ENCODE measurements at places on chromosomes 3 and 15.

DNA sequence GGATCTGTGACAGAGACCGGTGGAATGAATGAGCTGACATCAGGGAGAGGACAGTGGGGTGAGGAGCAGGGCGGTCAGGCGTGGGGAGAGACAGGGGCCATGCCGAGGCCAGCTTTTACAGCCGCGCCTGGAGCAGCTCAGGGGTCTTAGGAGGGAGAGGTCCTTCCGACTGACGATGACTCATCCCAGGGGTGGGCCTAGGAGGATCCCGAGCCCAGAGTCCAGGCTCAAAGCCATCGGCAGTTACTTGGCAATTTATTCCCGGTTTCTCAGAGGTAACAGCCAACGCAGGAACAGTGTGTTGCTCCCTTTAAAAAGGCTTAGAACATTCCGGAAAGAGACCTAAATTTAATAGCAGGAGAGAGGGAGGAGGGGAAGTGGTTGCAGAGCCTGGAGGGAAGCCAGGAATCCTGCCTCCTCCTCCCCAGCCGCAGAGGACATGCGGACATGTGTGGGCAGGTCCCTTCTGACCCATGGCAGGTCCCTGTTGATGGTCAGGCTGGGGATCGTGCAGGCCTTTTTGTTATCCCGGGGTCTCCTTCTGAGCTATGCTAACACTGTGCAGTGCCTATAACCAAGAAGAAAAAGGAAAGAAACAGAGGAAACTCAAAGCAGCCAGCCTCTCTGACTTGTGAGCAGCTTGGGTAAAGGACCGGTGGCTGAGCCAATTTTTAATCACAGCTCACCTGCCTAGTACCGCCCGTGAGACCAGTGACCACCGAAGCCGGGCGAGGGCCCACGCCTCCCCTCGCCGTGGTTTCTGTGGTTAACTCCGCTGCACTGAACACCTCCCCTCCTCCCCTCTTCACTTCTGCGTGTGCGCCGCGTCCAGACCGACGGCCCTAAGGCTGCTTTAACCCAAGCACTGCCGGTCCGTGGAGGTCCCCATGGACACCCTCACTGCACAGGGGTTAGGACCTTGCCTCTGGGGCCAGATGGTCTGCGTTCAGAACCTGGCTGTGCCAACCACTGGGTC, 392.4 kb upstream of the PROK2 start:
- DNase-seq = no peak

GRCh38 chr15:66644869-66645268, 57.2 kb upstream of the SMAD6 start:
- no peak for DNase-seq

- no peak for DNase-seq
Measured at GRCh38 chr3:10248984-10249748, 907 bp downstream of the TATDN2 start.

DNA sequence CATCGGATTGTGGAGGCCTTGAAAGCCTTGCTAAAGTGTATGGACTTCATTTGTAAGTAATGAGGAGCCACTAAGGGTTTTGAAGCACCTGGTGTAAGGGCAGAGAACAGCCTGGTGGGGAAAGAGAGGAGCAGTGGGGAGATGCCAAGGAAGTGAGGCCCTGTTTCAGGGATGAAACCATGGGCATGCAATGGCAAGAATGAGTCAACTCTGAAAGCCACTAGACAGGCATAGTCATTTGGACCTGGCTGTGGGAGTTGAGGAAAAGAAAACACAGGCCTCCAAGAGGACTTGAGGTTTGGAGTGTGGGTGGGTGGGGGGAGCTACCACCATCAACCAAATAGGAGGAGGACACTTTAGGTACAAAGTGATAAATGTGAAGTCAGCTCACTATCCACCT, 7.6 kb downstream of the XCR1 start:
- no peak for DNase-seq

GRCh38 chr3:10015461-10015904, 10.8 kb upstream of the FANCD2 start:
- DNase-seq = peak; percentile 30

- no peak for DNase-seq
Measured at GRCh38 chr15:51814606-51815005, 14.8 kb upstream of the TMOD3 start.

- no peak for DNase-seq
Measured at GRCh38 chr3:122031123-122031468, 9.0 kb upstream of the ILDR1 start.

DNA sequence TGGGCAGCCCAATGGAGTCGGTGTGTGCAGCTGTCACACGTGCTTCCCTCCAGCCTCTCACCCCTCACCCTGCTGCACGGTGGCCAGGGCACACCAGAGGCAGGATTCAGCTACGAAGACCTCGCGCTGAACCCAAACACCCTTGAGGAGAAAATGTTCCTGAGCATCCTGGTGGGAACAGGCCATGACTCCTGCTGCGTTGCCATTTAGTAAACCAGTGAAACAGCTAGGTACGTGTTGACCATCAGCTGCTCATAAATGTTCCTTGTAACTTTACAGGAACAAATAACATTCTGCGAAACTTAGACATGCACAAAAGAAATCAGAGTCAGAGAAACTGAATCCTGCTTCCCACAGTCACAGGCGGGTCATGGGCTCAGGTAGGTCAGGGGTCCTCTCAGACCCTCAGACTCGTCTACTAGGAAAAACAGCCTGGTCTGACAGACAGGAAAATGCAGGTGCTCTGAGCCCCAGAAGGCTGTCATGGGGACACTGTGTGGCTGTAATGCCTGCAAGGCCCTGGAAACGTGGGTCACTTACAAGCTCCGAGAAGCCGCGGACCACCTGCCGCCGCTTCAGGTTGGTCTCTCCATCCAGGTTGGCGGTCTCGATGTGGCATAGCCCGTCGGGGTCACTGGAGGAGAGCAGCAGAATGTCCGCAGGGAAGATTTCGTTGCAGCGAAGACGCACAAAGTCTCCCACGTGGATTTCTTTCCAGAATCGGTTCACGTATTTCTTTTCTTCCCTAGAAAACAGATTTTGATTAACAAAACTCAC, 82.5 kb downstream of the ATP10A start:
- DNase-seq = no peak

GRCh38 chr3:114420072-114420471, 126.2 kb downstream of the TIGIT start:
- DNase-seq = no peak

- DNase-seq = peak; percentile 99
Measured at GRCh38 chr3:14144423-14145075, 19.7 kb downstream of the TMEM43 start.

DNA sequence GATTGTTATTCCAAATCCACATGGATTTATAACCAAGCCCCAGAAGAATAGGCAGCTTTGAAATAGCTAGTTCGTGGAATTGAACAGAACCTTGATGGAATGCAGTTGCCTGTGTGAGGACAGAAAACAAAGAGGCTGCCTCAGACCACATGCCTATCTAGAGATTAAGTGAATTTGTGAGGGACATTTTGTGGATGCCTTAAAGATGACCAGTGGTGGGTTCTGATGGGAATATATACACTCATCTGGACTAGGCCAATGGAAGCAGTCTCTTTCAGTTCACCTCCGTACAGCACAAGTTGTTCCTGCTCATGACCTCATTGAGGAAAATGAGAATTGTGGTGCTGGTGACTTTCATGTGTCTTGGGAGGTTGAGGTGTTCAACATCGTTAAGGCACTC, 63.2 kb upstream of the PYDC2 start:
- DNase-seq = no peak

- no peak for DNase-seq
Measured at GRCh38 chr15:71632576-71633195, 177.7 kb upstream of the NR2E3 start.

DNA sequence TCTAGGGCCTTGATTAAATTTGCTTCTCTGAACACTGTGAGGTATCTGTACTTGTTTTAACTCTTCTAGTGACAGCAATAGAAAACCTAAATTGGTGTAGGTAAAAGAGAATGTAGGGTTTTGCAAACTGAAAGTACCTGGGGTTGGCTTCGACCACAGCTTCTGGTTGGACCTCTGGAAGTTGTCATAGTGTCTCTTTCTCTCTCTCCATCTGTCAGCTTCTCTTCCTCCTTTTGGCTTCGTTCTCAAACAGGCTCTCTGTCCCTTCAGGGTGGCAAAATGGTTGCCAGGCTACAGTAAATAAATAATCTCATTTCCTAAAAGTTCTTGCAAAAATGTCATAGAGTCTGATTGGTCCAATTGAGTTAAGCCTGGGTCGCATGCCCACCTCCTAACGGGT, 149.3 kb upstream of the CTDSPL start:
- no peak for DNase-seq

GRCh38 chr3:59127071-59127470, 77.2 kb upstream of the CFAP20DC start:
- DNase-seq = peak; percentile 24

DNA sequence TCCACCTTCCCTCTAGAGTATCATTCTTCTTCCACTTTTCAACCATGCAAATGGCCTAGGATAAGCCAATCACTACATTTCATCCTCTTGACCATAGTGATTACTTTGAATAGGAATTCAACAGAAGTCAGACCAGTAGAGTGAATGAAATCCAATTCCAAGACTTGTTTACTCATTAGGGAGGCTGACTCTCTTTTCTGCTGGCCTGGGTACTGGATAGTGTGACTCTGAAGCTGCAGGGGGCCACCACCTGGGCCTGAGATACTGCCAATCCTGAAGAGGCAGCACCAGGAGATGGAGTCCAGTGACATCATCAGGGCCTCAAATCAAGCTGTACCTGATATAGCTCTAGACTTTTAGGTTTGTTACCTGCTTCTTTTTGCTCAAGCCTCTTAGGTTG, 7.0 kb upstream of the FSTL1 start:
- DNase-seq = no peak
